ENCODE measurements at places on chromosomes 1 and 21. TPM values are rescaled to one million over a fixed set of nuclear protein-coding genes. Genes with fewer than 3 reads are reported as not detected.
A peak's percentile ranks its signal among the peaks of the same experiment; 100 is the strongest.

- DNase-seq, result no peak
These were observed 153.7 kb downstream of the HHIPL2 start for GRCh38 chr1:222394224-222394623.

- no peak for DNase-seq
These were observed 13.4 kb upstream of the MTARC2 start for GRCh38 chr1:220734571-220735326.

GRCh38 chr1:13570924-13571323 lies 12.7 kb upstream of the PDPN start:
- no peak for DNase-seq

GRCh38 chr1:204130981-204131892 lies 20.6 kb downstream of the ETNK2 start:
- peak; percentile 70 for DNase-seq

- DNase-seq, result no peak
These were observed 61.8 kb upstream of the PGBD5 start for GRCh38 chr1:230487773-230488428.

DNA sequence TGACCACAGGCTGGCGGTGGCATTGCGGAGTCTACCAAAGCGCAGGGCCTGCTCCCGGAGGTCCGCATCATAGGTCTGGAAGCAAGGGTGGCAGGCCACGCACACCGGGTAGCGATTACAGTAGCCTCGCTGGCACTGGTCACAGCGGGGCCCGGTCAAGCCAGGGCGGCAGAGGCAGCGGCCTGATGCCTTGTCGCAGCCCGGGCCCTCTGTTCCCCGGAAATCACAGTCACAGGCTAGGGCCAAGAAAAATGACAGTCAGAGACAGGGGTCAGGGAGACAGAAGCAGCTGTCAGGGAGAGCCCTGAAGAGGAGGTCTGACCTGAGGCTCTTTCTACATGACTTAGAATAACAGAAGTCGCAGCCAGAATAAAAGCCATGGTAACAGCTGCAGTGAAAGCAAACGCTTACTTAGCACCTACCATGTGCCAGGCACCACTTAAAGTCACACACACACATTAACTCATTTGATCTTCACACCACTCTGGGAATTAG lies 26.4 kb downstream of the LAMB3 start:
- no peak for DNase-seq

- no peak for DNase-seq
These were observed 41.6 kb downstream of the CD58 start for GRCh38 chr1:116529199-116529631.

GRCh38 chr1:103170609-103171008 lies 62.3 kb upstream of the COL11A1 start:
- DNase-seq, result no peak

- DNase-seq, result peak; percentile 11
These were observed 40.0 kb upstream of the CTPS1 start for GRCh38 chr1:40939320-40940059.

GRCh38 chr1:107529511-107530149 lies 388.8 kb downstream of the NTNG1 start:
- peak; percentile 46 for DNase-seq

GRCh38 chr1:197342044-197342565 lies 74.1 kb downstream of the CRB1 start:
- no peak for DNase-seq

- no peak for DNase-seq
These were observed 93.9 kb upstream of the DAB1 start for GRCh38 chr1:57517587-57518374.

- DNase-seq, result no peak
These were observed 255.9 kb upstream of the VAMP3 start for GRCh38 chr1:7515175-7515574.

- no peak for DNase-seq
These were observed 23.3 kb downstream of the HSPG2 start for GRCh38 chr1:21913763-21914162.

DNA sequence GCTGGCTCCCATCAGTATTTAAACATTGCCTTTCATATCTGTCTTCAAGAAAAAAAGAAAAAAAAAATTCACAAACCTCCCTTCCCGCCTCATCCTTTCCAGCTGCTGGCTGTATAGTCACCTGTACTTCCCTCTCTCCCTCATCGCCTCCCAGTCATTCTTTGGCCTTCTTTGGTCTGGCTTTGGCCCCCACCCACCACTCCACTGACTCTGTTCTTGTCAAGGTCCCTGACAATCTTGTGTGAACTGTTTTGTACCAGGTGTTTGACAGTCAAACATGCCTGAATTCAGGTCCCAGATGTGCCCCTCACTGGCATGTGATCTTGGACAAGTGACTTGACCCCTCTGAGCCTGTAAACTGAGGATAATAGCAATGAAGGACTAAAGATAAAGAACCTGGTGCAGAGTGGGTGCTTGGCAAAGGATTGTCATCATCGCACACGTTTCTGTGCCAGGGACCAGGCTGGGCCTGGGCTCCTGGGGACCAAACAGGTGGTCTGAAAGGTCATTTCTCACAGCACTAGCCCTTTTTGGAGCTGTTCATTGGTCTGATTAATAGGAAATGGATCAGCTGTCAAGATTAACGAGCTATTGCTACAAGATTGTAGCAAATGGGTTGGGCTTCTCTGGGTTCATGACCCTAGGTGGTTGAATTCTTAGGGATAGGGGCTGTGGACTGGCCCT lies 21.5 kb downstream of the PTPRF start:
- DNase-seq, result no peak

DNA sequence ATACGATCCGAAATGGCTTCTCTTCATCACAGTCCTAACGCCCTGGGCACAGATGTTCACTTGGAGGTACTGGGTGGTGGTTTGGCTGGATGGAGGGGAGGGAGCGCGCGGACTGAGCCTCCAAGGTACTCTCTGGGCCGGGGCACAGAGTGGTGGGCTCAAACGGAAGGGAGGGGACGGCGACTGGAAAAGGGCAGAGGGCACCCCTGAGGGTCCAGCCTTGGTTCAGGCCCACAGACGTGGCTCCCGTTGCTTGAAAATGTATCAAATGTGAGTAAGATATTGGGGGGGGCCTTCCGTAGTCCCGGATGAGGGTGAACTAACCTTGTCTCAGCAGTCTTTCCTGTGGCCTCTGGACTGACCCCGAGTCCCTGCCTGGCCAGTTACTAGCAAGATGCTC lies 463 bp downstream of the IL12RB2 start:
- DNase-seq, result no peak

DNA sequence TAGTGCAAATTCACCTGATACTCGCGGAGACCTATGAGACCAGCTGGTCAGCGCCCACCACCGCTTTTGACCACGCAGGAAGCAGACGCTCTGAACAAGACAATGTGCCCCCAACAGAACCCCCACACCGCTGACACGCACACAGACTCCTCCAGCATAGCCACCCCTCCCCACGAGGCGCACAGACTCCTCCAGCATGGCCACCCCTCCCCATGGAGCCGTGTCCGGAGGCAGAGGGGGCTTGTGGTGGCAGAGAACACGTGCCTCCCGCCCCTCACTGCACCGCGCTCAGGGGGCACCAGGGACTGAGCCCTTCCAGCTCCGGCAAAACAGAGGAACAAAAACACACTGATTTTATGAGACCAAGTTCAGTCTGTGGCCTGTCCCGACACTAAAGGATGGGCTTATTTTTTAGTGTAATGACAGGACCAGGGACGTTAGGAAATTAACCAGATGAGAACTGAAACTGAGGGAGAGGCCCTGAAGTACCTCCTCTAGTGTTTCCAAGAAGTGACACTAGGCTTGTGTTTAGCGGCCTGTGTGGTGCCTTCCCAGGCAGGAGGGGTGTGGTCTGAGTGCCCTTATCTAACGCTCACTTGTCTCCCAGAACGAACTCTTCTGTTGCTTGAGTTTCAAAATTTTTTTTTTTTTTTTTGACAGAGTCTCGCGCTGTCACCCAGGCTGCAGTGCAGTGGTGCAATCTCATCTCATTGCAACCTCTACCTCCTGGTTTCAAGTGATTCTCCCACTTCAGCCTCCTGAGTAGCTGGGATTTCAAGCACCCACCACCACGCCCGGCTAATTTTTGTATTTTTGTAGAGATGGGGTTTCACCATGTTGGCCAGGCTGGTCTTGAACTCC lies 10.0 kb upstream of the AGPAT3 start:
- no peak for DNase-seq

DNA sequence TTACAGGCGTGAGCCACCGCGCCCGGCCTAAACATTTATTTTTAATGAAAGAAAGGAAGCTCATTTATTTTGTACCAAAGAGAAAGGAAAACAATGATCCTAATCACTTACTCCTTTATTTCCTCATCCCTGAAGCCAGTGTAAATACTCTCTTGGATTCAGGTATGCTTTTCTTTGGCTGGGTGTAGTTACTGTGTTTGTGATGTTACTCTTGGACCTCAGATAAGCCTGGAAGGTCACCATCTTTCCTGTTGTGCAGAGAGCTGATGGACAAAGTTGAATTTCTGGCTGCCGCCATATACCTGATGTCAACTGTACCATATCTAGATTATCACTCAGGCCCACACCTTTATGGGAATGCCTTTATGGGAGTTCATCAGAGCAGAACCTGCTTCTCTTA lies 35.4 kb upstream of the FOXE3 start:
- DNase-seq, result no peak

- DNase-seq, result peak; percentile 36
These were observed 9.7 kb upstream of the HYI start for GRCh38 chr1:43463479-43463878.

DNA sequence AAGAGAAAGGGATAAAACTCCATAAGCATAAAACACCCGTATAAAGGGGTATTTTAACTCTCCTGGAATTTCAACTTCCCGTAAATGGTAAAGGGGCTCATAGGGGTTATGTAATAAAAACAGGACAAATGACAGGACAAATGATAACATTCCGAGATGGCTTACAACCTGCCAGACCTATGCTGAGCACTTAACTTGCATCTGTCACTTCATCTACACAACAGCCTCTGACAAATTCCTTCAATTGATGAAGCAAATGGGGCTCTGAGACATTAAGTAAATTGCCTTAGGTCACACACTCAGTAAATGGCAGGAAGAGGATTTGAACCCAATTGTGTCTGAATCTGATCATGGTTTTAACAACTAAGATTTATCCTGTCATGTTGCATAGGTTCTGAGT lies 327.6 kb upstream of the SNX7 start:
- no peak for DNase-seq

GRCh38 chr1:156122086-156122485 lies 7.6 kb downstream of the LMNA start:
- no peak for DNase-seq

The INSRR gene
- not detected for total RNA-seq

The EDEM3 gene
- total RNA-seq, result 88.4 TPM

The TMEM52 gene
- total RNA-seq, result not detected

The ZNF593OS gene
- not detected for total RNA-seq

The CACNA1E gene
- 2.2 TPM for total RNA-seq

The SLC35F3 gene
- total RNA-seq, result 0.24 TPM

The DCST1 gene
- not detected for total RNA-seq

The TDRD5 gene
- total RNA-seq, result not detected

Data from umbilical cord (tissue), 2 donors.